ENCODE measurements at places on chromosomes 5 and 9.

DNA sequence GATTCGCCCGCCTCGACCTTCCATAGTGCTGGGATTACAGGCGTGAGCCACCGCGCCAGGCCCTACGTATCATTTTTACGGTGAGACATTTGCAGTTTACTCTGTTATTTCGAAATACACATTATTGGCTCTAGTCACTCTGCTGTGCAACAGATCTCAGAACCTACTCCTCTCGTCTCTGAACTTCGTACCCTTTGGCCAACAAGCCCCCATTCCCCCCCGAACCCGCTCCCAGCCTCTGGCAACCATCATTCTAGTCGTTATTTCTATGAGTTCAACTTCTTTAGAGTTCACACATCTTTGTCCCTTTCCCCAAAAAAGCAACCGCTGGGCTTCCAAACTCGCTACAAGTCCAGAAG lies 735 bp downstream of the PTGR1 start:
- ATAC-seq = peak; percentile 52

- ATAC-seq = peak; percentile 18
Observed at GRCh38 chr9:137878146-137878941, 762 bp downstream of the CACNA1B start.

DNA sequence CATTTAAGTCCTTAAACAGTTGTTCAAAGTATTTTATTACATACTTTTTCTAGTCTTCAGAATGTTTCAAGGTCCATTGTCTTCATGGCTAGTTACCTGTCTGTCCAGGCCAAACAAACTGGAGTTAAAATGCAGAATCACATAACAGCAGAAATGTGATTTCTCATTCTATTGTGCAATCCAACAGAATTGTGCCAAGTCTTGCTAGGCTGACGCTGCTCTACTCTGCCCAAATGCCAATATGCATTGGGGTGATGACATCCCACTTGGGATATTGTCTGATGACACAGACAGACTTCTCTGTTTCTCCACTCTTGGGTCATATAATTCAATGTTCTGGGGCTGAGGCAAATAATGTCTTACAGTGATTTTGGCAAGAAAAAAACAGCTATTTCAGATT lies 5.2 kb upstream of the SLC22A5 start:
- ATAC-seq = peak; percentile 83

DNA sequence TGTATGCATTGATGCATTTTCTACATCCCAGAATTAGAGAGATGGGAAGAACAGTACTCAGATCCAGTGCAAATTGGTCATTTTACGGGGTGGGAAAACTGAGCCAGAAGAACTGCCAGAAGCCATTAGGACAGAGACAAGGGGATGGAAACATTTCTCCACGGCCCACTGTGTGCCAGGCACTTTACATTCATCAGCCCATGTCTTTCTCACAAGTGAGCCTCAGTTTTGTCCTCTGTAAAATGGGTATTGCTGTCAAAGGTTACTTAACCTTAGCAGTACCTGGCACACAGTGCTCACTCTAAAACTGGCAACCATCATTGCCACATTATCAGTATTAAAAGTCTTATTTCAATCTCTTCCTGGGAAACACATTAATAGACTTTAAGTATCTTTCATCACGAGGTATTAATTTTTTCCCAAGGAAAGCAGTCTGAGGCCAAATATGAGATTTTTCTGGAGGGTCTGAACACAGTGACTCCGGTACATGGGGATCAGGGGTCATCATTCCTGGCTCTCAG lies 5.2 kb downstream of the DUSP1 start:
- ATAC-seq = peak; percentile 7

GRCh38 chr5:37471666-37472197 lies 92.6 kb downstream of the WDR70 start:
- ATAC-seq = no peak

- ATAC-seq = no peak
Observed at GRCh38 chr5:57642066-57642465, 159.5 kb upstream of the ACTBL2 start.

- peak; percentile 22 for ATAC-seq
Observed at GRCh38 chr9:42396318-42396717, 212.9 kb downstream of the SPATA31A6 start.

DNA sequence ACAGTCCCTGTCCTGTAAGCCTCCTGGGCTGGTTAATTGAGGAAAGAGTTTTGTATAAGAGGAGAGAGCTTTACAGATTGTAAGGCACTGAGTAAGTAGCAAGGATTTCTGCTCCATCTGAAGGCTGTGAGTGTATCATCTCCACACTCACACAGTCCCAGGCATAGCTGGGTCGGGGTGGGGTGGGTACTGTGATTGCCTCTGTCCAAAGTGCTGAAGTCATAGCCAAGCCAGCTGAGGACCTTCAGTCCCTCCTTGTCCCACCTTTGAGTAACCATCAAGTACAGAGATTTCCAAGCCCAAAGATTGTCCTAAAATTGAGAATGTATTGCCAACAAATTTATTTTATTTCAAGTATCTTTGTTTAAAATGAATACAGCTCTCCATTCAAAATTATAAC lies 5.5 kb upstream of the DNAJB5 start:
- ATAC-seq = no peak

- peak; percentile 72 for ATAC-seq
Observed at GRCh38 chr9:86282979-86283535, 719 bp upstream of the ISCA1 start.

- ATAC-seq = no peak
Observed at GRCh38 chr5:147467973-147468508, 41.8 kb downstream of the DPYSL3 start.

DNA sequence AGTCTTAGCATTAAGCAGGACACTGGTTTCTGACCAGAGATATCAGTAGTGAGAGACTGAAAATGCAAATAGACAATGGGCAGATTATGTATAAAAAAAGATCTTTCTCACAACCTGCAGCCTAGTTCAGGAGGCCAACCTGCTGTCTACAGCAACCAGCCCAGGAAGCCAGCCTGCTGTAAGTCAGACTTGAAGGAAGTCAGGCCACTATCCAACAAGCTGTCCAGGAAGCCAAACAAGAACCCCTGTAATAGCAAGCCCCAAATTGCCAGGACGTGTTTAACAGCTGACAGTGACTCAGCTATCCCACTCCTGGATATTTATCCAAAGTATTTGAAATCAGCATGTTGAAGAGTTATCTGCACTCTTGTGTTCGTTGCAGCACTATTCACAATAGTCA lies 121.8 kb upstream of the SPIN1 start:
- ATAC-seq = no peak

DNA sequence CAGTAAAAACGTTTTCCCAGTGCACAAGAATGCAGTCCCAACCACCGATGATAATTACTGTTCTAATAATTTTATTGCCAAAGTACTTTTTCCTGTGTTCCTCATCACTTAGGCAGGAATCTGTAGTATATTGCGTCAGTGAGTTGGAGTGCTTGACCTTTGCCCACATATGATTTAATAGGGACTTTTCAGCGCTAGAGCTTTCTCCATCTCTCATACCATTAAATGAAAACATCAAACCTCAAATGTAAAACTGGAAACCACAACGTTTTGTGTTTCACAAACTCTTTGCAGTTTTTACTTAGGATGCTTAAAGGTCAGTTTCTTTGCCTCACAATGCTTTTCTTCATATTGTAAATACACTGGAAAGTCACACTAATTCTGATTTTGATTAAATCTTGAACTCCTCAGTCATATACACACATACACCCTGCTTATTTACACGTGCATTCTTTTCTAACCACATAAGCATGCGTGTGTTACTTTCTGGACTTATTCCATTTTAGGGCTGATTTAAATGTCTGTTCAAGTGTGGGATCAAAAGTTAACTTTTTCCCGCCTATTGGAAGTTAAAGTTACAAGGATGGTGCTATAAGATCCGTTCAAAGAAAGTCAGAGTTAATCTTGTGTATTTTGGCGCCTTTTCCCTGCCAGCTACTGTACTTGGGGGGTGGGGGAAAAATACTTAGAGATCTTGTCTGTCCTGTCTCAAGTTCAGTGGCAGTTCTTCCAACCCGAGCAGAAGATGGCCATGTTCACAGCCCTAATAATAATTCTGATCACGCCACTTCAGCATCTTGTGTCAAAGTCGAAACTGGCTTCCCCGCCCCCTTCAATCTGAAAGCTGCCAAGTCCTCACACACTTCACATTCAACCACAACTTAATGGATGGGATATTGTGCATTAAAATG lies 6.6 kb upstream of the NFIB start:
- no peak for ATAC-seq

- no peak for ATAC-seq
Observed at GRCh38 chr9:88307136-88307535, 81.1 kb upstream of the SPIN1 start.

DNA sequence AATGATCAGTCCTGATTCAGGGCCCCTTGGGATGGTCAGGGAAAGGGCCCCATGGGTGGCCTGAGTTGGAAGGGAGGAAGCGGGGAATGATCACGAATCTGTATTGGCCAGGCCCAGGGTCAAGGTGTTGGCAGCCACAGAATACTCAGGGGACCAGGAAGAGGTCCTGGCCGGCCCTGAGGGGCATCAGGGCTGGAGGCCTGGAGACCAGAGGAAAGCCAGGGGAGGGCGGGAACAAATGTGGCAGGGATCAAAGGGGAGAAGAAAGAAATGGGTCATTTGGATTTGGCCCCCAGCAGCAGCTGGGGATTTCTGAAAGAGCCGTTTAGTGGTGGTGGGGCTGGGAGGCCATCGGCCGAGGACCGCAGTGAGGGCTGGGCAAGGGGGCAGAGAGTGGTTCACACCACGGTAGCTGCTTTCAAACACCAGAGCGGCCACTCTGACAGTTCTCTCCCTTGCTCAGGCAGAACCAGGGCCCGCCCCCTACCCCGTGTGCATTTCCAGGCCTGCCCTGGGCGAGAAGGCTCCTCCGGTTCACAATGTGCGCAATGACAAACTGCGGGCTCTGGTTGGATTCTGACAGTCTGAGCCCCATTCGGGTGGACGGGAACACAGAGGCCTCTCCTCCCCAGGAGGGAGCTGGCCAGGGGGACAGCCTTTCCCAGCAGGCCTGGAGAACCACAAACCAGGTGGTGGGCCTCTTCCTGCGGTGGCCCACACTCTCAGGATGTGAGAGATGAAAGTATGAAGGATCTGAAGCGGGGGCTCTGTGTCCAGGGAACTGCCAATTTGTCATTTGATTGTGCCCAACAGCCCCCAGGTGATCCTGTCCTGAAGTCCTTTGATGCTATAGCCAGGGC lies 220.3 kb upstream of the IER5L start:
- no peak for ATAC-seq

Data from esophagus mucosa (tissue), 1 donor.